CD8-positive, alpha-beta memory T cell (primary cell): ENCODE measurements at places on chromosomes 16 and 17.

DNA sequence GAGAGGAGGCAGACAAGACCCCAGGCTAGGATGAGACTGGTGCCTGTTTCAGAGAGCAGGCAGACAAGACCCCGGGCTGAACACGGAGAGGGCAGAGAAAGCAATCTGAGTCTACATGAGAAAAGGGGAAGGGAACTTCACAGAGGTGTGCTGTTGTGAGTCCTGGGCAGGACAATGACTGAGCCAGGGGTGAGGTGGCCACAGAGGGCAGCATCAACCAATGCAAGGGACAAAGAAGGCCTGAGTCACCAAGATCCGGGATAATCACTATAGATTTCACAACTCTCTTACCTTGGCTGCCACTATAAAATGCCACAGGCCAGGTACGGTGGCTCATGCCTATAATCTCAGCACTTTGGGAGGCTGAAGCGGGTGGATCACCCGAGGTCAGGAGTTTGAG lies 89.0 kb downstream of the SLC39A11 start:
- DNase-seq, result no peak

GRCh38 chr17:80104956-80105375 lies 3.6 kb downstream of the GAA start:
- no peak for DNase-seq

GRCh38 chr16:3691761-3692160 lies 25.6 kb downstream of the TRAP1 start:
- no peak for DNase-seq

- DNase-seq, result no peak
Observed at GRCh38 chr17:78619334-78619733, 42.1 kb upstream of the DNAH17 start.

DNA sequence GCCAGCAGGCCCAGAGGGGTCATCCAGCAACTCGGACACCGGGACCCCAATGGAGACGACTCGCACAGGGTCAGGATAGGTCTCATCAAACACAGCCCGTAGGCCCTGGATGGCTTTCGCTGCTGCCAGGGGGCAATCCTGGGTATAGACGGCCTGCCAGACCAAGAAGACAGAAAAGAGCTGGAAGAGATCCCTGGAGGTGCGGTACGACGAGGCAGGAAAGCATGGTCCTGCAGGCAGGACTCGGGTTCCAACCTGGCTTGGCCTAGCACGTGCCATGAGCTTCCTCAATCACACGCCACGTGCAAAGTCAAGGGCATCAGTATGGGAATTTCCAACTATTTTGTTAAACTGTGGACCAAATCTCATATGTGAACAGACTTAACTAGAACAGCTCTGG lies 6.3 kb upstream of the EXOSC6 start:
- no peak for DNase-seq

DNA sequence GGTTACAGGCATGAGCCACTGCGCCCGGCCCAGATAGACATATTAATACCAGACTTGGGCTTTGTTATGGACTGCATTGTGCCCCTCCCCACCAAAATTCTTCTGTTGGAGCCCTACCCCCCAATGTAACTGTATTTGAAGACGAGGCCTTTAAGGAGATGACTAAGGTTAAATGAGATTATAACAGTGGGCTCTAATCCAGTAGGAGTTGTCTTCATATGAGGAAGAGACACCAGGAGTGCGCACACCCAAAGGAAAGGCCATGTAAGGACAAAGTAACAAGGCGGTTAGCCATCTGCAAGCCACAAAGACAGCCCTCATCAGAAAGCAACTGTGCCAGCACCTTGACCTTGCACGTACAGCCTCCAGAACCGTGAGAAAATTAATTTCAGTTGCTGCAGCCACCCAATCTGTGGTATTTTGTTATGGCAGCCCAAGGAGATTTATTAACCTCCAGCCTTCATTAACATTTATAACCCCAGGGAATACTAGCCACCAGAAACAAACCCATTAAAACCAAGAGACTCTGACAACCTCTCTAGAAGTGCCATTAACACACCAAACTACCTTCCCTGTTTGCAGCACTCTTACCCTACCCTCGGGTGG lies 107.6 kb downstream of the TTC19 start:
- no peak for DNase-seq

DNA sequence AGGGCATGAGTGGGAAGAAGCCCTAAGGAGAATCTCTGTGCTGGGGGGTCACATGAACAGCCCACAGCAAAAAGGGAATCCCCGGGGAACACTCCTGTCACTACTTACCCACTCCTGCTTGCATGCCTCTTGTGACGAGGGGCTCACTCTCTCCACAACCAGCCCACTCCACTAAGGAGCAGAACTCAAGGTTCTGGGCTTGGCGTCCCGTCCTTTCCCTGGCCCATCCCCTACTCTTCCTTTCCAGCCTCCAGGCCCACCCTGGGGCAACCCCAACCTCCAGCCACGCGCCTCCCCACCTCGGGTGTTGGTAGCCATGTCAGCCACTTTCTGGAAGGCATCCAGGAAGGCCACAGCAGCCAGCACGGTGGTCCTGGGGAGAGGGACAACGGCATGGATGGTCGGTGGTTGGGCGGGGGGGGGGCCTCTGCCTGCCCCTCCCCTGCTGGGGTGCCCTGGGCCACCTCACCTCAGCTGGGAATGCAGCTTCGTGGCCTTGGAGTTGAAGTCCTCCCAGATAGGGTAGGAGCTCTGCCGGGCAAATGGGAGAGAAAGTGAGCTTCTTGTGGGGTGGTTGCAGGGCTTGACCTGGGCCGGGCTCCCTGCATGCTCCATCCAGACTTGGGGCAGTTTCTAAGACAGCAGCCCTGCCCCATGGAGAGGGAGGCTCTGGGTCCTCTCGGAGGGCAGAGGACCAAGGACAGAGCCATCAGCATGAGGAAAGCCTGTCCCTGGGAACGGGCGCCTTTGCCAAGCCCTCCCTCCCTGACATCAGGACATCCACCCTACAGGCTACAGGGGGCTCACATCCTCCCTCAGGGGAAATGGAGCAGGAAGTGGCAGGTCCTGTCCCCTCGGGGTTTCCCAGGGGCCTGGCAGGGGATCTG lies 5.1 kb downstream of the MTSS2 start:
- no peak for DNase-seq

- peak; percentile 43 for DNase-seq
Observed at GRCh38 chr16:85798901-85799496, 345 bp downstream of the EMC8 start.

GRCh38 chr17:44837196-44837595 lies 7.1 kb upstream of the GJC1 start:
- DNase-seq, result no peak

DNA sequence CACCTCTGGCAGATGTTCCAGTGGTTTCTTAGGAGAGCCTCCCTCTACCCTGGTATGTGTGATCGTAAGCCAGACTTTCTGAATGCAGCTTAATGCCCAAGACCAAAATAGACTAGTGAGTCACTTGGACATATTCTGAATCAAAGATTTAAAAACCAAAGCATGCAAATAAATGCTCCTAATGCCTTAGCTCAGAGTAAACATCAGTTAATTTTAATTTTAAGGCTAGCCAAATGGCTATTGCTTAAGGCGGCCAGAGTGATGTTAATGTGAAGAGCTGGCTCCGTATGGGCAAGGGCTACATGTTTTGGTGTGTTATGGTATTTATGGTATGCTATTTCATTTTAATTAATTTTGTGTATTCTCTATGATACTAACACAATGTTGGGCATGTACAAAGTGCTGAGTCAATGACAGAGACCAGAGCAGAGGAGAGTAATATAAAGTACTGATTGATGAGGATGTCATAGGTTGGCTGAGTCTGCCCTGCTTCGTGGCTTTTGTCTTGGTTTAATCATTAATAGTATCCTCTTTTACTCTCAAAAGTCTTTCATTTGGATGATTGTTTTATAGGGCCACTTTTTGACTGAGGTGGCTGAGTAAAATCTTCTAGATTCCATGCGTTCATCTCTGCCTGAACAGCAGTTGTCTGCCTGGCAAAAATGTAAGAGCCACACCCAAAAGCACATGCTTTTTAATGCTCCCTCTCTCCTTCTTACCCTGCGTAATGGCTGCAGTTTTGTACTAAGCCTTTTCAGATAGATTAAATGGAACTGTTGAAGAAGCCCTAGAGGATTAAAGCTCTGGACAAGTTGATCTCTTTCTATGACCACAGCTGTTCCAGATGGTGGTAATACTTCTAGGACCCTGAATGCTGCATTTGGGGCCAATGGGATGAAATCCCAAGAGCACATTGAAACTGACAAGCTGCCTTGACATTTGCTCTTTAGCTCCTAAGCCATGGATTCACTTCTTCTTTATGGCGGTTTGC lies 59.6 kb downstream of the MAP2K6 start:
- no peak for DNase-seq

DNA sequence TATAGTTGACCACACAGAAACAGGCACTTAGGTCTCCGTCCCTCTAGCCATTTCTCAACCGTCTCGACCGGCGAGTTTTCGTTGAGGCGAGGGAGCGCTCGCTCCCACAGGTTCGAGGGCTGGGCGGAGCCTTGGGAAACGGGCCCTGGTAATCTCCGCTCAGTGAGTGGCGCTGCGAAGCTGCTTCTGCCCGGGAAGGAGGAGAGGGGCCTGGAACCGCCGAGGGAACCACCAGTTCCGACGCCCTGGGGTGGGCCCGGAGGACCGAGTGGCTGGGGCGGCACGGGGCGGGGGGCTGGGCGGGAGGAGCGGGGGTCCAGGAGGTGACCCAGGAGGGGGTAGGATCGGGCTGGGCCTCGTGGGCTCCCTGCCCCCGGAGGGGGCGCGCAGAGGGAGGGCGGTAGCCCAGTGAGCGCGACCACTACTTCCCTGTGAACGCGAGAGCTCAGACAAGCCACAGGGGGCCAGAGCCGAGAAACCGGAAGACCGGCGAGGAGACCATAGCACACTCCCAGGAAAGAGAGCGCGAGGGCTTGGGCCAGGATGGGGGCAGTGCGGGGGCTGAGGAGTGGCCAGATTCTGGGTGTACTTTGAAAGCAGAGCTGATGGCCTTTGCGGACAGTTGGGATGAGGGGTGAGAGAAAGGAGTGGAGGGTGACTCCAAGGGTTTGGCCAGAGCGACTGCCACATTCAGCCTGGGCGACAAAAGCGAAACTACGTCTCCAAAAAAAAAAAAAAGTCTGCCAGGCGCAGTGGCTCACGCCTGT lies 29.9 kb upstream of the ARL4D start:
- DNase-seq, result peak; percentile 76

GRCh38 chr16:55508271-55508921 lies 476 bp upstream of the LPCAT2 start:
- no peak for DNase-seq

- peak; percentile 33 for DNase-seq
Observed at GRCh38 chr17:28744972-28745785, 1.4 kb downstream of the TRAF4 start.

DNA sequence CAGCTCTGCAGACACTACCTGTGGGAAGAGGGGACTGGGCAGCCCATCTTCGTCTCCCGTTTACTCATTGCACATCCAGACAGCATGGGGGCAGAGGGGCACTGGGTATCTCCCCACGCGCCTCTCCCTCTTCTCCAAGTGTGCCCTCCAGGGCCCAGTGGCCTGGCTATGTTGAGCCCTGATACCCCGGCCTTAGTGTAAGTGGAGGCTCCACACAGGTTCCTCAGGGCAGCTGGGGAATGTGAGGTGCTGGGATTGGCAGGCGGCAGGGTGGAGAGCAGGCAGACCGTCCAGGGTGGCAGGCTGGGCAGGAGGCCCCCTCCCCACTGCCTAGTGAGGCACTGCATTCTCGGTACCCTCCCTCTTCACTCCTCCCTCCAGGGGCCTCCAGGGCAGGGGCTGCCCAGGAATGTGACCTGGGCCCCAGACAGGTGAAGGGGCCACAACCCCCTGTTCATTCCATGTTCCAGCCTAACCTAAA lies 13.2 kb upstream of the NAGLU start:
- no peak for DNase-seq

DNA sequence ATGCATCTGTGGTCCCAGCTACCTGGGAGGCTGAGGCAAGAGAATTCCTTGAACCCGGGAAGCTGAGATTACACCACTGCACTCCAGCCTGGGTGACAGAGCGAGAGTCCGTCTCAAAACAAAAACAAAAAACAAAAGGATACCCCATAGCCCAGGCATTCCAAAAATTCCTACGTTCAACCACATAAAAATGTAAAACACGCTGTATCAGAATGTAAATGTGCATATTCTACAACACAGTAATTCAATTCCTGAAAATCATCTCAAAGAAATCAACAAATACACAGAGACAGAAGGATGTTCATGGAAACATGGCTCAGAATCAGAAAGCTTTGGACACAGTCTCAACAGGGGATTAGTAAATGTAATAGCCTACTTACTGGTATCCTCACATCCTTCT lies 33.0 kb downstream of the COG7 start:
- no peak for DNase-seq

GRCh38 chr17:79814974-79815835 lies 18.3 kb upstream of the CBX8 start:
- DNase-seq, result no peak

DNA sequence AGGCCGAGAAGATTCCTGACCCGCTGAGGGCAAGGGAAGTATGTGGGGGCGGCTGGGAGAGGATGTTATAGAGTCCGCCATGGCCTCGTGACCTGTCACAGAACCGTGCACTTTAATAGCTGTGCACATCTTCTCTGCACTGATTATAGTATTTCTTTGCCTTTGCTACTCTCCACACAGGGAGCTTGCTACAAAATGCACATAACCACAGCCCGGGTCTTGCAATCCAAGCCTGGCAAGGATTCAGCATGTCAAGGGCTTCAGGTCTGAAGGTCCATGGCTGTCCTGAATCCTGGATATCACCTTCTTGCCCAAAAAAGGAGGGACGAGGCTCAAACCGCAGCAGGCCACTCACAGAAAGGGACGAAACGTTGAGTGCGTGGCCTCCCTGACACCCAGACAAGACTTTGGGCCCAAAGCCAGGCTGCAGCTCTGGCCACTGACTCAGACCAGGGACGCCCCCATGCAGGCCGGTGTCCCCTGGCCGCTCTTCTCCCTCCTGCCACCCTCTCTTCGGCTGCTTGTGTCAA lies 43.7 kb downstream of the USP22 start:
- no peak for DNase-seq

DNA sequence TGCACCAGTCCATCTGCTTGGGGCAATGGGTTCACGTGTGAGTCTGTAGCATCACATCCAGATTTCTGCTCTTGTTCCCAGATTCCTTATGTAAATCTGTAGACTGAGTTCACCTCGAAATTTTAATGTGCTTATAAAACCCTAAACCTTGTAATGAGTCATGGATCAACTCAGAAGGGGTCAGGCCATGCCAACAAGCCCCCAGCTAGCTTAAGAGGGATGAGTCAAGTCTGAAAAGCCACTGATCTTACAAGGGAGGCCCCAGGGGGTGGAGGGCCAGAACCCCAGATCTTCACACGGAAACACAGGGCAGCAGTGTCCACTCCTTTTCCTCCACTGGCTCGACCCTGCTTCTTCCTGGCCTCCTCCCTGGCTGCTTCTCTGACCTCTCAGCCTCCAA lies 399.1 kb upstream of the CDH5 start:
- no peak for DNase-seq
